Activated CD4-positive, CD25-positive, alpha-beta regulatory T cell treated with anti-CD3 and anti-CD28 coated beads, Interleukin-2, amount 50 U/mL, for 16 hours (primary cell): ENCODE measurements at places on chromosomes 1 and 21.

DNA sequence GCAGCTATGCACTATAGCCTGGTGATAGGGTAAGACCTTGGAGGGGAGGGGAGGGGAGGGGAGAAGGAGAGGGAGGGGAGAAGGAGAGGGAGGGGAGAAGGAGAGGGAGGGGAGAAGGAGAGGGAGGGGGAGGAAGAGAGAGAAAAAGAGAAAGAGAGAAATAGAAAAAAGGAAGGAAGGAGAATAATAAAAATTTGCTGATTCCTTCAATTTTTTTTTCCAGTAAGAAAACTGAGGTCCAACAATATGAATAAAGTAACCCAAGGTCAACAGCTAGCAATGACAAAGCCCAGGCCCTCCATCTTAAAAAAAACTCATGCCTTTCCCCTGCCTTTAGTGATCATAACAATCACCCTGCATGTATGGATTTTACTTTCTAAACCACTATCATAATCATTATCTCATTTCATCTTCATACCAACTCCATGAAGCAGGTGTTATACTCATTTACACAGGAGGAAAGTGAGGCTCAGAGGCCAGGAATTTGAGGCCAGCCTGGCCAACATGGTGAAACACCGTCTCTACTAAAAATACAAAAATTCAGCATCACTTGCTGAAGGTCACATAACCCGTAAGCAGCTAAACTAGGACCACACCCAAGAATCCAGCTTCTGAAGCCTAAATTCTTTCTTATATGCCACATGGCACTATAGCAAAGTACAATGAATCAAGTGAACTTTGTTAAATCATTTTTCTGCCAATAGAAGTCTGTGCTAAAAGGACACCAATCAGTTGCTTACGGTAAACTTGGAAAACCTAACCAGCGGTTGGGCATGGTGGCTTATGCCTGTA lies 23.4 kb upstream of the BRDT start:
- no peak for DNase-seq

DNA sequence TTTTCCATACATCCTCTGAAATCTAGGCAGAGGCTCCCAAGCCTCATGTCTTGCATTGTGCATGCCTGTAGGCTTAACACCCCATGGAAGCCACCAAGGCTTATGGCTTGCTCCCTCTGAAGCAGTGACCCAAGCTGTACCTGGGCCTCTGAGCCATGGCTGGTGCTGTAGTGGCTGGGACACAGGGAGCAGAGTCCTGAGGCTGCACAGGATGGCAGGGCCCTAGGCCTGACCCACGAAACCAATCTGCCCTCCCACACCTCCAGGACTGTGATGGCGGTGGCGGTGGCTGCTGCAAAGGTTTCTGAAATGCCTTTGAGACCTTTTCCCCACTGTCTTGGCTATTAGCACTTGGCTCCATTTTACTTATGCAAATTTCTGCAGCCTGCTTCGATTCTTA lies 429.5 kb downstream of the NPHP4 start:
- no peak for DNase-seq

GRCh38 chr1:195962051-195962450 lies 646.2 kb downstream of the KCNT2 start:
- DNase-seq: no peak

GRCh38 chr1:50208315-50208714 lies 99.6 kb downstream of the ELAVL4 start:
- DNase-seq: no peak

- no peak for DNase-seq
These were observed 52.6 kb downstream of the GLIS1 start for GRCh38 chr1:53686091-53686964.

DNA sequence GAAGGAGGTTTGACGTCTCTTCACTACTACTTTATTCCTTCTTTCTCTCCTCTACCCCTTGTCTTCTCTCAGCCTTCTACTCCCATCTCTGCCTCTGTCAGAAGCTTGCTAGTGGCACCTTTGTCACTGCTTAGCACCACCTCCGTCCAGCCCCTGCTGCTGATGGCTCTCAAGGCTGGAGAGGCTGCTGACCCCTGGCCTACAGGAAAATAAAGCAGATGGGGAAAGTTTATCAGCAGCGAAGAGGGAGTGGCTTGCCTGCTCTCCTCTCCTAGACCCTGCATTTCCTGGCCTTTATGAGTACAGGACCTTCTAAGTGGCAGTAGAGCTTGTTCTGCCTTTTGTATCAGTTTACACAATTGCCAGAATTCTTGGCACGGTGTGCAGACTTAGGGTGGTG lies 27.0 kb downstream of the PROX1 start:
- no peak for DNase-seq

DNA sequence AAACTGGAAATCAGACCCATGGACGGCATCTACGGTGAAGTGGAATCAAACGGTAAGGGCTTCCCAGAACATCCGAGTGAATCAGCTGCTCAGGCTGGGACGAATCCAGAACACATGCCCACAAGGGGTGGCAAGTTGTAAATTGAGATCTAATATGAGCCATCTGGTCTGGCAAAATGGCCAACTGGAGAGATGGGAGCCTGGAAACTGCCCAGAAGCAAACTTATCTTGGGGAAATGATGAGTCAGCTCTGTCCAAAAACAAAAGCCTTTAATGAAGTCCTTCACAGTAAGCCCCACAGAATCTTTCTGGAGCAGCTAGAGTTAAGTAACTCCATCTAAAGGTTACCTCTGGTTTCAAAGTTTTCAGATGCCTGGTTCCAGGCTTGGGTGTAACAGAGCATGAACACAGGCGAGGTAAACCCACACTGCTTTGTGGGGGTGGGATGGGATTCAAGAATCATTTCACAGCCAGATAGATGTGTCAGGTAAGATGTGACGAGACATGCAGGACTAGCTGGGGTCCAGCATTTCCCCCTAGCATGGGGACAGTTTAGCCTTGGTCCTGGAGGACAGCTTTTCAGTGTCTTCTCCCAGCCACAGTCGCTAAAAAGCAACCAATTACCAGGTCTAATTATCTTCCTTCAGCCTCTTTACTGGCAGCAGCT lies 10.5 kb upstream of the SRP9 start:
- DNase-seq: no peak

GRCh38 chr21:42460391-42461184 lies 35.4 kb downstream of the RSPH1 start:
- no peak for DNase-seq

DNA sequence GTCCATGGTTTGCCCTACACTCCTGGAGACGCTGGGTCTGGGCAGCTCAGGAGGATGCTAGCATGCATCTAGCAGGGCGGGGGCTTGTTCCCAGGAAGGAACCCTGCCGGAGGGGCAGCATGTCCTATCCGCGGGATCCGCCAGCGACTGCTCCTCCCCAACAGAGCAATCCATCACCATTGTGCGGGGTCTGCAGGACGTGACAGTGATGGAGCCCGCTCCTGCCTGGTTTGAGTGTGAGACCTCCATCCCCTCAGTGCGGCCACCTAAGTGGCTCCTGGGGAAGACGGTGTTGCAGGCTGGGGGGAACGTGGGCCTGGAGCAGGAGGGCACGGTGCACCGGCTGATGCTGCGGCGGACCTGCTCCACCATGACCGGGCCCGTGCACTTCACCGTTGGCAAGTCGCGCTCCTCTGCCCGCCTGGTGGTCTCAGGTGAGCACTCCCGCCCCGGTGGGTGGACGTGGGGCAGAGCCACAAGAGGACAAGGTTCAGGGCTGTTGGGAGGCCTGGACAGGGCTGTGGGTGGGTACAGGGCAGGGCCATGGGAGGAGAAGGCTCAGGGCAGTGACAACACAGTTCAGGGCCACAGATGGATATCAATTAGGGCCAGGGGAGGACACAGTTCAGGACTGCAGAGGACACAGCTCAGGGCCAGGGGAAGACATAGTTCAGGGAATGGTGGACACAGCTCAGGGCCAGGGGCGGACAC lies 71.3 kb downstream of the OBSCN start:
- no peak for DNase-seq

GRCh38 chr1:162847839-162848453 lies 13.0 kb downstream of the CCDC190 start:
- peak; percentile 79 for DNase-seq

- DNase-seq: no peak
These were observed 848 bp downstream of the CTTNBP2NL start for GRCh38 chr1:112396653-112397471.

DNA sequence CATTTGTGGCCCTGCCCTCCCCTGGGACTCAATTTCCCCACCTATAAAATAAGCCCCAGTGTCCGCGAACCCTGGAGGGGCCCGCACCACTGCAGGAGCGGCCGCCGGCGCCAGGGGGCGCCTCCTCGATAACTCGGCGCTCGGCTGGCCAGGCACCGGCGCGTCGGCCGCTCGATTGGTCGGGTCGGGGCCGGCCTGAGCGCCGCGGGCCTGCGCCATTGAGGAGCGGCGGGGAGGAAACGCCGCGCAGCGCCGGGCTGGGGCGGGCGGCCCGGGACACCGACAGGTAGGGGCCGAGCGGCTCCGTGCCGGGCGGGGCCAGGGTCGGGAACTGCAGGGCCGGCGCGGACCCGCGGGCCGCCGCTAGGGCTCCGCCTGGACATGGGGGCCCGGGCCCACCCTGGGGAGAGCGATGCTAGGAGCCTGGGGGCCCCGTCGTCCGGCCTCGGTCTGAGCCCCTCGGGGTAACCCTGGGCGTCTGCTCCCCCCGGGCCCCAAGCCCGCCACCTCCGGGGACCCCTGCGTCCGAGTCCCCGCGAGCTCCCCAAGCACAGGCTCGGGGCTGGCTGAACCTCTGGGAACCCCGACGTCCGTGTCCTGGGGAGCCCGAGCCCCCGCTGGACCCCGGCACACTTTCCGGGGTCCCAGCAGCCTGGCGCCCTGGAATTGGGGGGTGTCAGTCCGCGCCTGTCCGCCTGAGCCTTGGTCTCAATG lies at the start of gene VPS13D:
VPS13D (plus strand) TSS at position 196 of the 714 bp plus-strand sequence. CDS start 4,237 bp downstream, outside the sequence.
- peak; percentile 66 for DNase-seq

- DNase-seq: no peak
These were observed 13.3 kb upstream of the TFF1 start for GRCh38 chr21:42379426-42380215.

DNA sequence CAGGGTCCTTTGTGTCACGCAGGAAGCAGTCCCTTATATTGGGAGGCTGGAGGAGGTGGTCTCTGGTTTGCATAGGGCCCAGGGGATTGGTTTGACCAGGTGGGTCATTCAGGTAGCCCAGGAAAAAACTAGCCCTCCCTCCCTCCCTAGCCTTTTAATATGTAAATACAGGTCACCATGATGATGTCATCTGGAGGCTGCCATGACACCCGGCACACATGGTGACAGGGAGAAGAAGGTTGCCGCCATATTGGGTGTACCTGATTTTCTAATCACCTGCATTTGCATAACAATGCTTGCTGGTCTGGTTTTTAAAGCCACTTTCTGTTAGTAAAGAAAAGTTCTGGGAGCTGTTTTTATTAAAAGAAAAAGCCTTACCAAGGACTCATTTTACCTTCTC lies 791.0 kb upstream of the ADGRL4 start:
- DNase-seq: no peak

GRCh38 chr1:35264035-35264434 lies 4.5 kb upstream of the ZMYM4 start:
- DNase-seq: no peak
